ENCODE measurements at places on chromosomes 1 and 21.

GRCh38 chr1:10601342-10602070 is 126.8 kb downstream of the PEX14 start:
- DNase-seq = no peak

DNA sequence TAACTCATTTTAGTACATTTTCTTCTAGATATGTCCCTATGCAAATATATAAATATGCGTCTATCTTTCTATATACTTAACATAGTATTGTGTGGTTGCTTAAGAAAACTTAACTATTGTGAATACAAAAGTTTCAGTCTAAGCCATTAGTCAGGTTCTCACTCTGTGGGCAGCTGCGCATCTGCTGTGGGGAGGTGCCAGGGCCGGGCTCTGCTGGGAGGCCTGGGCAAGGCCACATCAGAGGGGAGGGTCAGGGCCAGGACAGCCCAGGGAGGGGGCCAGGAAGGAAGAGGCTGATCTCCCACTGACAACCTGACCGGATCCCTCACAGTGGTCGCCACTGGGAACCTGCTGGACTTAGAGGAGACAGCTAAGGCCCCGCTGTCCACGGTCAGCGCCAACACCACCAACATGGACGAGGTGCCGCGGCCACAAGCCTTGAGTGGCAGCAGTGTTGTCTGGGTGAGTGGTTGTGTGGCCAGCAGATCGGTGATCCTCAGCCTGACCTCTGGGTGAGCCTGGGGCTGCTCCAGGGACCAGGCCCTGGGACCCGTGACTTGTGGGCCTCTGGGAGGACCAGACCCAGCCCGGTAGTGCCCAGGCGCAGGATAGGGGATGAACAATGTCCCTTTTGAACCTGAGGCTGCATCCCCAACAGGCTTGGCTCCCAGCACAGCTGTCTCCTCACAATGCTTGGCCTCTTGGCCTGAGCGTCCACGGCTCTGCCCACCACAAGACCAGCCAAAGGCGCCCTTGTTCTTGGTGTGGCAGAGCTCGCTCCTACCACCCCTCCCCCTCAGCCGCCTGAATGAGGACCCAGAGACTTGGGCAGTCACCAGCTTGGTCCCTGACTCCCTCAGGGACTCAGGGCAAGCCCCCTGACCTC is 20.2 kb downstream of the LDLRAP1 start:
- DNase-seq = no peak

- peak; percentile 27 for DNase-seq
These were observed 171.0 kb downstream of the ZZZ3 start for GRCh38 chr1:77511440-77511840.

- DNase-seq = no peak
These were observed 138.2 kb upstream of the HMGB4 start for GRCh38 chr1:33725556-33726160.

- no peak for DNase-seq
These were observed 122.2 kb downstream of the KCNN3 start for GRCh38 chr1:154747740-154748404.

- DNase-seq = no peak
These were observed 104.0 kb downstream of the NIBAN1 start for GRCh38 chr1:184870319-184870718.

- no peak for DNase-seq
These were observed 185.0 kb upstream of the KCNK2 start for GRCh38 chr1:214897581-214897980.

DNA sequence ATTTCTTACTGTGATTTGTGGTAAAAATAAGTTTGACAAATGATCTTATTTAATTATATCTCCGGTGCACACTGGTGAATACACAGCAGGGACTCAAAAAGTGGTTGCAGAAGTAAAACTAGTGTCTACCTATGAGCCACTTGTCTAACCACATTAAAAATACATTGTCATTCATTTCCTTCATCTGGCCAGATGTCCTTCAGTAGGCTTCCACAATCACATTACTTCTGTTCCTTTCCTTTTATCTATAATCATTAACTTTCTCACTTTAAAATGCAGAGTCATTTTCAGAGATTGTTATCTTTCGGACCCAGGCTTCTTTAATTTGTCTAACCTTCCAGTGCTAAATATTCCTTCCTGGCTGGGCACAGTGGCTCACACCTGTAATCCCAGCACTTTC is 3.0 kb downstream of the RBBP5 start:
- DNase-seq = no peak

DNA sequence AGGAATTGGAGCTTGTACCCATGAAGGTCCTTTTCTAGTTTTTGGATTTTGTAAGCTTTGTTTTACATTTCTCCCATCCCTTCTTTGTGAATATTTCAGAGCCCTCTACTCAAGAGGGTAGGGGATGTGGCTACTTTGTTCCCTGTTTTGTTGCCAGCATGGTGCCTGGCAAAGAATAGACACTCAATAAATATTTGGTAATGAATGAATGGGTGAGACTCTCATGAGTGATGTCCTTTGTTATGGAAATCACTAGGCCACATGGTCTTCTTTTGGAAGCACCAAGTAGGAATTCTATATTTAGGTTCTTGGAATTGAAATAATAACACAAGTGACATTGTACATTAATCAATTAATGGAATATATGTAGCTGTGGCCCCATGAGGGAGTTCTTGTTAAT is 26.8 kb upstream of the ATP5PO start:
- DNase-seq = no peak

- peak; percentile 31 for DNase-seq
These were observed at the start of gene SCP2 for GRCh38 chr1:52927212-52928014. TSS of gene SCP2 (plus strand) at chr1:52927276. CDS start at chr1:52927397, 121 bp downstream.

Measured in amniotic stem cell (primary cell).